Fibroblast of the aortic adventitia (primary cell): ENCODE measurements at places on chromosomes 12 and 14. TPM values are rescaled to one million over a fixed set of nuclear protein-coding genes. Genes with fewer than 3 reads are reported as not detected.

The ALX1 gene
- 0.63 and 1.2 TPM in 2 replicates for total RNA-seq

The CAND1 gene
- total RNA-seq: 119 and 238 TPM in 2 replicates

GRCh38 chr12:125652681-125653080 is 587.4 kb downstream of the AACS start:
- no peak for DNase-seq

The PAX9 gene
- 0.18 TPM in 1 of 2 replicates, not detected in the other for total RNA-seq

- DNase-seq: no peak
Measured at GRCh38 chr14:97106166-97106565, 309.0 kb downstream of the VRK1 start.

DNA sequence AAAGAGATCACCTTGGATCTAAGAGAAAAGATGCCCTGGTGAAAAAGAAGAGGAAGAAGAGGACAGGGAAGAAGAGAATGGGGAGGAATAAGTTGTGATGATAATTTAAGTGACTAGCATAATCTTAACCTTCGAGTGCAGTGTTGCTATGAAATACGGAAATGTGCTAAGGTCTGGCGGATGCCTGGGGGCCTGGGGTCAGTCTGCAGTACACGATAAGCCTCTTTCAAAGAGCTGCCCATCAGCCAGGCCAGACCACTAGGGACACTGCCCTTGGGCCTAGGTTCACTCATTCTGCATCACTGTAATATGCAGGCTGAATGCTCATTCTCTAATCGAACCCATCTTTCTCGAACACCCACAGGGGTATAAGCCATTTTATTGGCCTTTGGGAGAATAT is 83.4 kb downstream of the PLEKHG3 start:
- no peak for DNase-seq

The SOCS4 gene
- total RNA-seq: 11.6 and 25.0 TPM in 2 replicates

DNA sequence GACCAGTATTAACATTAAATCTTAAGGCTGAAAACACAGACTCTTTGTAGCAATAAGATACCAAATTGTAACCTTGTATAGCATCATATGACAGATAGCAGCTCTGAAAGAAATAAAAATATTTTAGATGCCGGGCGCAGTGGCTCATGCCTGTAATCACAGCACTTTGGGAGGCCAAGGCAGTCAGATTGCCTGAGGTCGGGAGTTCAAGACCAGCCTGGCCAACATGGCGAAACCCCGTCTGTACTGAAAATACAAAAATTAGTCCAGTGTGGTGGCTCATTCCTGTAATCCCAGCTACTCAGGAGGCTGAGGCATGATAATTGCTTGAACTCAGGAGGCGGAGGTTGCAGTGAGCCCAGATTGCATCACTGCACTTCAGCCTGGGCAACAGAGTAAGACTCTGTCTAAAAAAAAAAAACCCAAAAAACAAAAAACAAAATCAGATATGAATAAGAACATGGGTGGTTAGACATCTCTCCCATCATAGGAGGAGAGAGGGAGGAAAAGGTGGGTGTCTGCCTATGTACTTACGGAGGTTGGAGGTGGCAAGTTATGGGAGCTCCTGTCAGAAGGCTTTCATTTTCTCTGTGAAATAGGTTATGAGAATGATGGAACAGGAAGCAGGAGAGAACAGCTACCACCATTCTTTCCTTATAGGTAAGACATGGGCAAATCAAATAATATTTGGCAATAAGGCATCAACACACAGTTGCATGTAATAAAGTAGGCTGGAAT is 7.6 kb upstream of the HEBP1 start:
- no peak for DNase-seq

- no peak for DNase-seq
Measured at GRCh38 chr12:79294590-79294989, 396.2 kb downstream of the PAWR start.

The NEUROD4 gene
- not detected in 2 replicates for total RNA-seq

The PPP1R3E gene
- total RNA-seq: 6.6 and 10.9 TPM in 2 replicates

- DNase-seq: no peak
Measured at GRCh38 chr12:13177906-13178305, 18.6 kb upstream of the EMP1 start.

GRCh38 chr14:85911044-85911443 is 381.1 kb downstream of the FLRT2 start:
- no peak for DNase-seq

- no peak for DNase-seq
Measured at GRCh38 chr12:108282160-108282559, 57.0 kb downstream of the CMKLR1 start.

DNA sequence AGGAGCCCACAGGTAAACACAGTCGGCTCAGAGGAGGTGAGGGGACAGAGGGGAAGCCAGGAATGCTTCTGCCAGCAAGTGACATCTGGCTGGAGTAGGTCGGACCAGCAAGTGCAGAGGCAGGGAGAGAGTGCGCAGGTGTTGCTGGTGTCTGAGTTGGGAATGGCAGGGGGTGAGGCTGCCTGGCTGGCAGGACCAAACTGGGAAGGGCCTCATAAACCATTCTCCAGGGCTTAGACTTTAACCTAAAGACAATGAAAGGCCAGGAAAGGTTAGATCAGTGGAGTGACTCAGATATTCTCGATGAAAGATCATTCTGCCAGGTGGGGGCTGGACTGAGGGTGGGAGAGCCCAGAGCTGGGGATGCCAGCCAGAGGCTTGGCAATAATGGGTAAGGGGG is 66.4 kb downstream of the ITPK1 start:
- DNase-seq: no peak

DNA sequence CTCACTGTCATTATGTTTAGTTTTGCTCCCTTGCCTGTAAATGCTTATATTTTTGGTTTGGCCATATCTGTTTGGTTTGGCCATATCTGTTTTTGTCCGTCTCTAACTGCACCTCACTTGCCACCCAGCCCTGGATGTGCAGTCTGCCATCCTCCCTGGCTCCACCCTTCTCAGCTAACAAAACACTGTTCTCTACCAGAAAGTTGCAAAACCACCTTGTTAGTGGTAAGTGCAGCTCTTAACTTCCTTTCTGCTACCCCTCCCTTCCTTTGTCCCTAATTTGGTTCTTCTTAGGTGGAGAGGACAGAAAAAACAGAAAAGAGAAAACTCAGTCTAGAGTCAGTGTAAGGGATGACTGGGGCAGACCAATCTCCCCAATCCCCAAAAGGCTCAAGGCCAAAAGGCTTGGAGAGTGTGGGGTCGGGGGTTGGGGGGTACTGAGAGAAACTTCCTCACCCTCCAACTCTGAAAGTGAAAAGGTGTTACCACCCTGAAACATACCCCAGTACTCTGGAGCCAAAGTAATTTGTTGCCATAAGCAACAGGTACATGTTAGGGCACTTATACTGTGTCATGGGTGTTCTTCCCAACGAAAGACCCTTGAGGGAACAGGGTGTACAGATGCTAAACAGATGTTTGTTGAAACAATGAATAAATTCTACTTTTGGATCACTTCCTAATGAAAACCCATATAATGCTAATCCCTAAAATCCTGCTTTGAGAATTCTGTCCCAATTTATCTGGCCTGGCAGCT is 5.0 kb downstream of the BIN2 start:
- no peak for DNase-seq

DNA sequence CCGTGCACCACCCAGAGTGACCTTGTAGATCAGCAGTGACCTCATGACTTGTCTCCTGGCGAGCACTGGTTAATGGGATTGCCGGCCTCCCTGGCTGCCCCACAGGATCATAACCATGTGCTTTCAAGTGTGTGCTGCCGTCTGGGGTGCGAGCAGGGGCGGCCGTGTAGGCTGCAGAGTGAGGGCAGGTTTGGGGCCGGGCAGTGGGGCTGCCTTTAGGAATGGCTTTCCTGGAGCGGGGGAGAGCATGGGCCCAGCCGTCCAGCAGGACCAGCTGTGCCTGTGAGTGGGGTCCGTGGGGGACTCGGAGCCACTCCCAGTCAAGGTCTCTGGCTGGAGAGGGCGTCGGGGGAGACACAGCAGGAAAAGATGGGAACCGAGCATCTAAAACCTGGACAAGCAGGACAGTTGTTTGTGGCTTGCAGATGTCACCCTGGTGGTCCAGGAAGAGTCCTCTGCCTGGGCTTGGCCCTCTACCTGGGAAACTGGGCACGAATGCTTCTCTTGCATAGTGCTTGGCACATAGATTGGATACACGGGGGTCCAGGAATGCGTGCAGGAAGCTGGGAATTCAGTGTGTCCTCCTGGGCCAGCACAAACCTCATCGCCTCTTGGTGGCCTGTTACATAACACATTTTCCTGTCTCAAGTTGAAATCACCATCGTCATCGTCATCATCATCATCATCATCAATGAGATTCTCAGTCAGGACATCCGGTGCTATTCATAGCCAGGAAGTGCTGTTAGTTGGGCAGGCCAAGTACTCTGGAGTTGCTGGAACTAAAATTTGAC is 96.0 kb downstream of the ADGRD1 start:
- no peak for DNase-seq

DNA sequence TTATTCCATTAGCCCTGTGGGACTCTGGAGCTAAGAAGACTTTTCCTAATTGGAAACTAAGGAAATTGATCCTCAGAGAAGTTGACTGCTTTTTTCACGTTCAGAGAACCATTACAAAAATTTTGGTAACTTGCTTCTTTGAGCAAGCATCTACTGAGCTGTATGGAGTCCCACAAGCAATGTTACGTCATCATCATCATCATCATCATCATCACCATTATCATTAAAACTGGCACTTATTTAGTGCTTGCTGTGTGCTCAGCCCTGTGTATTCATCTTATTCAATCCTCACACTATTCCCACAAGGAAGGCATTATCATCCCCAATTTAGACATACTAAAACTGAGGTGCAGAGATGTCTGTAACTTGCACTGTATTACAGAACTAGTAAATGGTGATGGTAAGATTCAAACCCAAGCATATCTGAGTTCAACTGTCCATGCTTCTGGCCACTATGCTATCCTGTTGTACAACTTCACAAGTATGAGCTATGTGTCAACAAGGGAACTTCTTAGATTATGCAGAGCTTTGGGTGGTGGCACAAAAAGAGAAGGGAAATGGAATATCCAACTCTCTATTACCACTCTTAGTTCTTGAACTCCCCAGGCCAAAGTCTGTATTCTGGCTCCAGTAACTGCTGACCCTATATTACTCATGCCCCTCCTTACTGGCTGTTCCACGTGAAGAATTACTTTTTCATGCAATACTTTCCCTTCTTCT is 6.3 kb downstream of the KRT1 start:
- no peak for DNase-seq

The BRMS1L gene
- 3.8 and 5.6 TPM in 2 replicates for total RNA-seq

- peak; percentile 82 for DNase-seq
Measured at GRCh38 chr12:2165021-2165420, 112.2 kb downstream of the CACNA1C start.

DNA sequence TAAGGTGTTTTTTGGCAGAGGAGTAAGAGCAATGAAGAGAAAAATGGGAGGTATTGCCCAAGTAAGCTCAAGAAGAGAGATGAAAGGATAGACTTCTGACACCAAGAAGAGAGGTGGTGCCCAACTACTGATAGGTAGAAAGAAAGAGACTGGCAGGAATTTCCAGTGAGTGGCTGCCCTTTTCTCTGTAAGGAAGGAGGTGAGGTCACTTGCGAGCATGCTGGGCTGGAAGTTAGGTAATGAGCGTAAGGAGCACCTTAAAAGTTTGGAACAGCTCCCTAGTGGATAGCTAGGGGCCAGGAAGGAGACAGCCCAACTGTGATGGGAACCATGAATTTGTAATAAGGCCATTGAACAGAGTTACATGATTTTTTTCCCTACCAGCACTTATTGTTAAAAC is 127.0 kb downstream of the ANO6 start:
- no peak for DNase-seq

The CLEC2B gene
- 16.5 and 58.1 TPM in 2 replicates for total RNA-seq

- peak; percentile 44 for DNase-seq
Measured at GRCh38 chr12:111438481-111438880, 32.8 kb downstream of the SH2B3 start.

DNA sequence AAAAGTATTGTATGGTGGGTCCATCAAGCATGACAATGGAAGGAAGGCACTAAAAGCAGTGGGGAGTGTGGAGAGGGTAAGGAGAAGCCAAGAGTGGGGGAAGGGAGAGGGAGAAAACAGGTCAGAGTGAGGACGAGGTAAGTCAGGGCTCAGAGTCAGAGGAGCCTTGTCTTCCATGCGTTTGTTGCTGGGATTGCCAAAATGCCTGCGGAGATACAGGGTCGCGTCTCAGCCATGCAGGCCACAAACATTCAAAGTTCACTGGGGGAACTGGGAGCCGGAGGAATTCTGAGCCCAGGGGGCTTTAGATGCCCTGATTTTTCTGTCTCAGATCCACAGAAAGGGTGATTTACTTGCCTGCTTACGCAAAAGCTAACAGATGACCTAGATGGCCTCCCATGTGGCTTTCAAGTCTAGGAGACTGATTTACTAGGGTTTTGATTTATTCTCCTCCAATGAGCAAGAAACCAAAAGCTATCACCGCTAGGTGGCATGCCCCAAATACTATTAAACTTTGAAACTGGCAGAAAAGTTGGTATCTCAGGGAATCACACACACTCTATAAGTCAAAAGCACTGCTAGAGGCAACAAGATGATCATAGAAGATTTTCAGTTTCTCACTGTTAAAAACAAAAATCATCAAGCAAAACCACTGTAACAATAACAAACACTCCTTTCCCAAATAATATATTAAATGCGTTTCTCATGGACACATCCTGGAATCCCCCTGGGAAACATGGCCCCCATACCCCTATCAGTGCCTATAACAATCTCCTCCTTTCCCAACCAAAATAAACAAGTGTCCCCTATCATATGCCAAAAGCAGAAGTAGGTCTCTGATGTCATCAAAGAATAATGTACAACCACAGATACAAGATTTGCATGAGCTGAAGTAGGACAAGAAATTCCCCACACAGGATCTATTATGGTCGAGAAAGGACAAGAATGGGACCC is 26.6 kb upstream of the MDM1 start:
- DNase-seq: peak; percentile 91

- peak; percentile 4 for DNase-seq
Measured at GRCh38 chr14:60195179-60195810, 30.1 kb upstream of the DHRS7 start.
